ENCODE measurements at places on chromosomes 4 and X.

- DNase-seq: no peak
Measured at GRCh38 chr4:159097785-159098184, 5.1 kb upstream of the RAPGEF2 start.

DNA sequence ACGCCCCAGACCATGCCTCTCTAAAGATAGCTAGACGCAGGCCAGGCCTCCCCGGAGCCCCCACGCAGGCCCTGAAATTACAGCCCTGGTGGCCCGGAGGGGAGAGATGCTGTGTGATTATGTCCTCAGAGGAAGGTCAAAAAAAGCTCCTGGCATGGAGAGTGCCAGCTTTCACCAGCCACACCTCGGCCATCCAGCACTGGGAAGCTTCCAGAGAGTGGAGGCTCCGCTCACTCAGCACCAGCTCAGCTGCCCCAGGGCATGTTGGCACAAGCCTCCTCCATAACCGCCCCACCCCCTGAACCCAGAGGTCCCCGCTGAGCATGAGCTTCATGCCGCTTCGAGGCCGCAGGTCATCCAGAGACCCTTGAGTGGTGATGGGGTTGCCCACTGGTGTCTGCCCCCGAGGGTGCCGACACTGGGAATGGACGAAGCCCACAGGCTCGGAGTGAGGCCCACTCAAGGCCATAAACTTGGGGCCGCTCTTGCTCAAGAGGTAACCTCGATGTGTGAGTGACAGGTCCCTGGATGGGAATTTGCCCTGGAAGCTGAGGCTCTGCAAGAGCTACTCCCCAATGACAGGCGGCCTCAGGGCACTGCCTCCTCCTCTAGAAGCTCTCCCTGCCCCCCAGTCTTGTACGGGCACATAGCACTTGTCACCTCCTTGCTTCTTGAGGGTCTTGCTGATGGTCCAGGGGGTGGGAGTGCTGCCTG, 4.4 kb upstream of the BGN start:
- DNase-seq: no peak

GRCh38 chr4:61445374-61446063, 245.4 kb downstream of the ADGRL3 start:
- no peak for DNase-seq

GRCh38 chr4:107939307-107939706, 8.0 kb downstream of the CYP2U1 start:
- no peak for DNase-seq

DNA sequence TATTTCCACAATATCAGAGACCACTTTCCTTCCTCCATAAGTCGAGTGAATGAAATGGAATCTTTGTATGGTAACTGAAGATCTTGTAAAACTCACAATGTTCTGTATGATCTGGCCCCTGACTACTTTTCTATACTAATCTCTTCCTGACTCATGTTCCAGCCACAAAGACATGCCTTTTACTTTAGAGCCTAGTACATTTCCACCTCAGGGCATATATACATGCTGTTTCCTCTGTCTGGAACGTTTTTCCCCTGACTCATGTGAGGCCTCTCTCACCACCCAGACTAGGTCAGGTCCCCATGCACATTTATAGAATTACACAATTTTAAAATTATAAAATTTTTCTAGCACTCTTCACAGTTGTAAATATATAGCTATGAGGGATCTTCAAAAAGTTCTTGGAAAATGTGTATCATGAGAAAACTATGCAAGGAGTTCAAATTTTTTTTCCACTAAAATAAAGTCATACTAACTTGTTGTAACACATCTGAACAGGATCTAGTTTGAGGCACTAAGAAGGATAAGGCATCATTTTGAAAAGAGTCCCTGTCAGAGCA, 208.8 kb downstream of the SH2D1A start:
- DNase-seq: no peak

DNA sequence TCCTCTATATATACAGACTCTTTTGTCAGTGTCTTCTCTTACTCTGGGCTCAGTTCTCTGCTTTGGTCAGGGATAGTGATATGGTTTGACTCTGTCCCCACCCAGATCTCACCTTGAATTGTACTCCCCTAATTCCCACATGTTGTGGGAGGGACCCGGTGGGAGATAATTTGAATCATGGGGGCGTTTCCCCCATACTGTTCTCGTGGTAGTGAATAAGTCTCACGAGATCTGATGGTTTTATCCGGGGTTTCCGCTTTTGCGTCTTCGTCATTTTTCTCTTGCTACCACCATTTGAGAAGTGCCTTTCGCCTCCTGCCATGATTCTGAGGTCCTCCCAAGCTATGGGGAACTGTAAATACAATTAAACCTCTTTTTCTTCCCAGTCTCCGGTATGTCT, 144.4 kb downstream of the GLUD2 start:
- no peak for DNase-seq

DNA sequence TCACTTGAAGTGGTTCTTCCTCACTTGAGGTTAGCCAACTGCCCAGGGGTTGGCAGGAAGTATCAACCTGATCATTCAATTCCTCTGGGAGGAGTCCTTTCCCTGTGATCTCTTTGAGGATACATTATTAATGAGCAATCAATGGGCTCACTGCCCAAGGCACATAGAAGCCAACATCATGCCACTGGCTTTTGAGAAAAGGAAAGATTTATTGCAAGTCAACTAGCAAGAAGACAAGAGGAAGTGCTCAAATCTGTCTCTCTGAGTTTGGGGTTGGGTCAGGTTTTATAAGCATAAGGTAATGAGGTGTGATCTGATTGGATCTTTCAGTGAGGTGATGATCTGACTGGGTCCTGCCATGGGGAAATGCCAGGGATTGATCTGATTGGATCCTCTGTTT, 39.6 kb downstream of the FGFBP1 start:
- no peak for DNase-seq

DNA sequence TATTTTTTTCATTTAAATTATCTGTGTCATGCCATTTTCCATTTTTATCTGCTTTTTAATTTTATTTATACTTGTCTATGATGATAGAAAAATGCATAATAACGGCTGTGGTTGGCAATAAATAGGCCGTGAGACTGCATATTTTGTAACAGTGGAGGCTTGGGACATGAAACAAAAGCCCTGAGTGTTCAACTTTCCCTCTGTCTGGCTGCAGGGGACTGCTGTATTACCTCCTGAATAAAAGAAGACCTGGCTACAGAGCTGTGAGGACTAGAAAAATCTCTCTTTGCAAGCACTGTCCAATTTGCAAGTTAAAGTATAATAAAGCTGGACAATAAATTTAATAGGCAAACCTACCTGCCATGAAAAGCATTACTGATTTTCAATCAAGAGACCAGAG, 82.1 kb downstream of the MAGEB10 start:
- no peak for DNase-seq

DNA sequence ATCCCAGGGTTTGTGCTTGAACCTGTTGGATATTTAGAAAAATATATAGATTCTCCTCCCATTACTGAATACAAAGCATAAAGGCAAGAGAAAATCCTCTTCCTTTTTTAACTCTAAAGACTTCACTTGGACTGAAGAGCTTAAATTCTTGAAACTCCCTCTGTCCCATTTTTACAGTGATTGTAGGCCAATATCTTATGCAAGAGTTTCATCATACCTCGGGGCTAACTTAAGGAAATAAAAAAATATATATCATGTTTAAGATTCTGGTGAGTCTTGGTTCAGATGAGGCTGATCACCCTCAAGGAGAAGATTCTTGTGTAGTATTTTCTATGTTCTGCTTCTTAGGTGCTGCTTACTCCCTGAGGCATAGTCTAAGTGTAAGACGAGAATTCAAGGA, 1449.6 kb downstream of the C4orf33 start:
- DNase-seq: no peak

DNA sequence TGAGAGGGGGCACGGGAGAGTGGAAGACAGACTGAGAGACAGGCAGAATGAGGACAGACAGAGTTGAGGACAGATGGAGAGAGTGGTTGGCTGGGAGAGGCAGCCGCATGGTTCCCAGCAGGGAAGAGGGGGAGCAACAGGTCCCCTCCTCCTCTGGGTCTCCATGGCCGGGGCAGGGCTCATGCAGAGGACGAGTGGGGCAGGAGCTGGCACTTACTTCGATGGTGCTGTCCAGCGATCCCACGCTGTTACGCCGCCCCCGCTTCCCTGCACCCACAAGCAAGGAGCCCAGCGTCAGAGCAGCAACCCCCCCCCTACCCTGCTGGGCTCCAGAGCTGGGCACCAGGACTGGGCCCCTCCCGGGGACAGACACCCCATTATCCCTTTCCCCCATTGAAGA, 10.6 kb upstream of the KDM5C start:
- no peak for DNase-seq

- DNase-seq: no peak
Measured at GRCh38 chrX:121169099-121170035, 122.0 kb downstream of the GLUD2 start.
